ENCODE measurements at places on chromosomes 13 and 19. TPM values are rescaled to one million over a fixed set of nuclear protein-coding genes. Genes with fewer than 3 reads are reported as not detected.

KRTDAP gene
- 338 TPM for total RNA-seq

MIA gene
- 7.5 TPM for total RNA-seq

NLRP5 gene
- not detected for total RNA-seq

ILF3 gene
- total RNA-seq, result 160 TPM

ABCC4 gene
- 4.4 TPM for total RNA-seq

IGFL3 gene
- not detected for total RNA-seq

NCAN gene
- total RNA-seq, result not detected

ZNF665 gene
- total RNA-seq, result 0.56 TPM

ODAD3 gene
- total RNA-seq, result not detected

Data from esophagus mucosa (tissue), 1 donor.